ENCODE measurements at places on chromosomes 3 and 15.
A peak's percentile ranks its signal among the peaks of the same experiment; 100 is the strongest.

- DNase-seq = no peak
Measured at GRCh38 chr15:25694239-25694584, 168.9 kb downstream of the ATP10A start.

GRCh38 chr3:105228696-105229095 lies 138.0 kb upstream of the ALCAM start:
- no peak for DNase-seq

- DNase-seq = peak; percentile 32
Measured at GRCh38 chr15:64314456-64314855, 41.5 kb downstream of the CSNK1G1 start.

GRCh38 chr15:25250906-25251622 lies 187.8 kb downstream of the UBE3A start:
- DNase-seq = no peak

GRCh38 chr3:145727476-145727875 lies 433.5 kb downstream of the PLOD2 start:
- no peak for DNase-seq

DNA sequence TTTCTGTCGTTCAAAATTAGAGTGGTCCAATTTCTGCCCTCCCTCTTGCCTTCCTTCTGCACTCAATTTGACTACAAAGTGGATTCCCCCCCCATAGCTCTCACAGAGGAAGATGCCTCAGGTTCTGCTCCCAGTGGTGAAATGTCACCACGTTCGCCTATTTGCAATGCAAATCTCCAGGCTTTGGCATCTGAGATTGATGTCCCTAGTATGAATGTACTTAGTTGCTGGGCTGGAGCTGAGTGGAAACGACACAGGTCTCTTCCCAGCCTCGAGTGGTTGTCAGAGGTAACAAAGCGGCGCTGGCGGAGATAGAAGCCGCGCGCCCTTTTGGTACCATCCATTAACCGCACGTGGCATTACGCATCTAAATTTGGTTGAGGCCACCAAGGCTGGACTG lies 860.1 kb downstream of the MCTP2 start:
- no peak for DNase-seq

- peak; percentile 52 for DNase-seq
Measured at GRCh38 chr15:48748535-48748934, 62.3 kb downstream of the CEP152 start.

DNA sequence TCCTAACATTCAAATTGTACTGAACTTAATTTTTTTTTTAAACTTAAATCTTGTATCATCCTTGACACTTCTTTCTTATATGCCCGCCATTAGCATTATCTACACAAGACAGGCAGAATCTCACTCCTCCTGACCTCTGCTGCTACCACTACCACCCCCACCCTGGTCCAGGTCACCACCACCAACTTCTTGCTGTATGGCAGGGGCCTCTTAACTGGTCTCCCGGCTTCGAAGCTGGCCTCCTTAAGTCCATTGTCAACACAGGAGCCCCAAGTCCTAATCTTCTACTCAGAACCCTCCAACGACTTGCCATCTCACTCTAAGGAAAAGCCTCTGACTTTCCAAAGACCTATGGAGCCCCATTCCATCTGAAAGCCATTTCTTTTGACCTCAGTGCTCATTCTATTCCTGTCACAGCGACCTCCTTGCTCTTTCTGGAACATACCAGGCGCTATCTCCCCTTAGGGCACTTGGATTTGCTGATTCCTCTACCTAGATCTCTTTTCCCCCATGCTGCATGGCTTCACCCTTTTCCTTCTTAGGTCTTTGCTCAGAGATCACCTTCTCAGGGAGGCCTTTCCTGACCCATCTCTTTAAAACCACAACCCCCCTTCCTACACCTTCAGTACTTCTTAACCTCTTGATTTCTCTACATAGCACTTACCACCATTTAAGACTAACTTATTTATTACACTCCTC lies 2.6 kb downstream of the PRC1 start:
- DNase-seq = no peak

DNA sequence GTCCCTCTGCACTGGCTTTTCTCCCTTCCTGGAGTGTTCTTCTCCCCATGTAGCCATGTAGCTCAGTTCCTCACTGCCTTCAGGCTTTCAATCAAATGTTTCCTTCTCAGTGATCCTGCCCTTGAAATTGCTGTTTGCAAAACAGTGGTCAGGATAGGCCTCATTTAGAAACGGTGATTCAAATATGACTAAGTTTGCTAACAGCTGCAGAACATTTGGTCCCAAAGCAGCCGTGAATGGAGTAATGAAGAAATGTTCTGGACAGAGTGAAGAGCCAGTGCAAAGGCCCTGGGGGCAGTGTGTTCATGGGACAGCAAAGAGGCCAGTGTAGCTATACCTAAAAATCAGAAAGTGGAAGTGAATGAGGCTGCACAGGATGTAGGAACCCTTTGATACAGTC lies 223.4 kb downstream of the FEZF2 start:
- peak; percentile 61 for DNase-seq

DNA sequence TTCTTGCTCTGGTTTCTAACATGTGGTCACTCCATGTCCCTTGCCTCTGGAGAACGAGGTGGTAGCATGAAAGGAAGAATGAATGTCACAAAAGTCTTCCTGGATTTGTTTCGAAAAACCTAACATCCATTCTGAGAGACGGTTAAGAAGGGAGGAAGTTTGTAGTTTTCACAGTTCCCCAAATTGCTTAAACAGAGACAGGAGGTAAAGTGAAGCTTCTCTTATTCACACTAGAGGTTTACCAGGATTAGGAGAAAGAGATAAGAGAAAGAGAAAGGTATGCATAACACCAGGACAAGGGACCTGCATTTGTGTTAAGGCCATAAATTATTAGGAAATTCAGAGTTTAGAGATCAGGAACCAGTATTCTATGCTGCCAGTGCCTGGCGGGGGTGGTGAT lies 228.1 kb downstream of the CPNE4 start:
- DNase-seq = no peak

DNA sequence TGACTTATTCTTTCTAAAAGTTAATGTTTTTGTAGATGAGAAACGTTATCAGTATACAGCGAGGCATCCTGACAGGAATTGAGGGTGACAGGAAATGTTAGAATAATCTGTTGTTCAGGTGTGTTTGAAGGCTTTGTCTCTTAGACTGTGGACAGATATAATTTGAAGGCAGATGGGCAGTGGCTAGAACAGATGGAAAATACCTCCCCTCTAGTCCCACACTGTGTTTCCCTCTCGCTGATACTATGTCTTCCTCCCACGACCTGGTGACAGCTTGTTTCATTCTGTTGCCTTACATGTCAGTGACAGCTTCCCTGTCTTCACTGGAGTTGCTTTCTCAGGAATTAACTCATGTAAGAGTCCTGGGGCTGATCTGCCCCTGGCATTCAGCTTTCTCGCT lies 125.3 kb downstream of the MYRIP start:
- no peak for DNase-seq

GRCh38 chr3:193168931-193169330 lies 72.1 kb upstream of the PLAAT1 start:
- no peak for DNase-seq

- no peak for DNase-seq
Measured at GRCh38 chr15:75073197-75073596, 49.8 kb downstream of the PPCDC start.

DNA sequence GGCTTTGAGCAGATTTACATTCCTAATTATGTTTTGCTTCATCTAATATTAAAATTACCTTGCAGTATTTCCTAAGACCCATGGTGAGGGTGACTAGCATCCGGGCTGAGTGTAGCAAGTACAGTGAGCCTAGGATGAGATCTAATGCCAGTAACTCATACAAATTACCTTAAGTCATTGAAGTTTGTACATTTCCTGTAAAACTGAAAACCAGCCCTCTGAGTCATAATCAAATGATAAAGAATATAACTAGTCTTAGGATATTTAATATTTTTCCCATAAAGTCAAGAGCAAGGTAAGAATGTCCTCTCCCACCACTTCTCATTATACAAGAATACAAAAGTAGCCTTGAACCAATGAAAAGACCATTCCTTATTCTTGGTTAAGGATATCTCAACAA lies 54.8 kb upstream of the CHRM5 start:
- peak; percentile 28 for DNase-seq

GRCh38 chr3:5205165-5205941 lies 17.8 kb downstream of the EDEM1 start:
- no peak for DNase-seq

DNA sequence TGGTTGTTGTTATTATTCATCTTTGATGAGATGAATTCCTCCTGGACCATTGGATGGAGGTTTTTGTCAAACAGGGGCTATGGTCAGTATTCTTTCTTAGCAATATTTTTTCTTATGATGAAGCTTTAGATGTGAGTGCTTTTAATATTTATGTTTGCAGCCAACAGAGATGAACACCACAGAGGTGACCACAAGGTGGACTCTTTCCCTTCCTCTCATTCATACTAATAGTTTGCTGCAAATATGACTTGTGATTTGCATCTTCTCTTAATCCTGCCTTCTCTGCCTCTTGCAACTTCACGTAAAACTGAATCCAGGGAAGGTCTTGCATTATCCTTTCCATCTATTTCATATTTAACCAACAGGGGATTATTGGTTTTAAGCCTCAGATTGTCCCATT lies 473.1 kb upstream of the UBE2E2 start:
- DNase-seq = peak; percentile 33

- DNase-seq = peak; percentile 52
Measured at GRCh38 chr3:49745986-49746385, 22.2 kb upstream of the GMPPB start.

- DNase-seq = no peak
Measured at GRCh38 chr3:130263708-130264107, 81.8 kb upstream of the COL6A5 start.

GRCh38 chr3:17394541-17395155 lies 347.8 kb downstream of the TBC1D5 start:
- DNase-seq = no peak

DNA sequence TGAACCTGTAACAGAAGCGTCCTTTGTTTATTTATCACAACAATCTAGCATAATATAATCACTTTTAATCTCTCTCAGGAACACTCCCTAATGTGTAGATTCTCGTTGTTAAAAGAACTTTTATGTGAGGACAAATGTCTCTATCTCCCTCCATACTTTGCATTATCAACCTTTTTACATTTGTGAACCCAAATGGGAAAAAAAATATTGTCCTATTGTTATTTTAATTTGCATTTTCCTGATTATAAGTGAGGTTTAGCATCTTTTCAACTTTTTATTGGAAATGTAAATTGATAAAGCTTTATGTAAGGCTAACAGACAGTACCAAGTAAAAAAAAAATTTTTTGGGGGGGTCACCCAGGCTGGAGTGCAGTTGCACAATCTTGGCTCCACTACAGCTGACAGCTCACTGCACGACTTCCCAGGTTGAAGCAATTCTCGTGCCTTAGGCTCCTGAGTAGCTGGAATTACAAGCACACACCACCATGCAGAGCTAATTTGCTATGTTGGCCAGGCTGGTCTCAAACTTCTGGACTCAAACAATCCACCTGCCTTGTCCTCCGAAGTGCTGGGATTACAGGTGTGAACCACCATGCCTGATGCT lies 33.0 kb upstream of the DENND4A start:
- DNase-seq = peak; percentile 79

DNA sequence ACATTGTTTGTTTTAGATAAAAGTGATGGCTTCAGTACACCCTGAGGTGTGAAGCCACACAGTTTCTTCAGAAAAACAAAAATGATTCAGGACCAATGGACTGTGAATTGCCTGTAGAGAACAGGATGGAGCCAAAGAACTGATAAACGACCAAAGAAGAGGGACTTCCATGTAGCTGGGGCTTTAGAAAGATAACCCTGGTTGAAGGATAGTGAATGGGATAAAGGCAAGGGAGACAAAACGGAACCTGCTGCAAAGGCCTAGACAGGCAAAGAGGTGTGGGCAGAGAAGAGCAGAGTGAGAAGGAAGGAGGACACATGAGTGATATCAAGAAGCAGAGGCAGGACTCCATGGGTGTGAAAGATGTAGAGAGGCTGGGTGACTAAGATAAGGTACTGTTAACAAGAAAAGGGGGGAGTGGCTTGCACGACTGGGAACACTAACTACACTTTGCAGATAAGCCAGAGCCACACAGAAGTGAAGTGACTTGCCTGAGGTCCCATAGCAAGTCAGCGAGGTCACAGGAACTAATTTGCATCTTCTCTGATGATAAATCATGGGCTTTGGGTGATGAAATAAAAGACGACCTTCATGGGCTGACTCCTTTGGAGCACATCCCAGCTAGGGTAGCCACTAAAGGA lies 44.3 kb downstream of the RAB6B start:
- DNase-seq = no peak

DNA sequence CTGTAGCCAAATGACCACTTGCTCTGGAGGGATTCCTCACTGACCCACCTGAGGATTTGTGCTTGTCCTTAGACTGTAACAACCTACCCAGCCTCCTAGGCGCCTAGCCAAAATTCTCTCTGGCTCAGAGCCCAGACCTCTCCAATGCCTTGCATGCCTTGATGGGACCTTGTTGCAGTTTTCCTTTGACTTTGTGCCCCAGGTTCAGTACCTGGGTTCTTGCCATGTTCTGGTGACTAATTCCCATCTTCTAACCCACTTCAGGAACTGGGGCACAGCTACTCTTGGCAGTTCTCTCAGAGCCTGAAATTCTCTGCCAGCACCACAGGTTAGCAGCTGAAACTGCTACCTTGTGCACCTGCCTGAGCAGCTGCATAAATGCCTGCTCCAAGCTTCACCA lies 27.0 kb upstream of the UBE3A start:
- DNase-seq = no peak

GRCh38 chr3:138594150-138594934 lies at the start of gene CEP70:
Gene CEP70 (minus strand): TSS chr3:138594260. CDS start chr3:138572927, 21,333 bp downstream.
- peak; percentile 98 for DNase-seq
